ENCODE measurements at places on chromosomes 6 and 20.

GRCh38 chr6:43144879-43145278 is 26.2 kb upstream of the SRF start:
- no peak for DNase-seq

DNA sequence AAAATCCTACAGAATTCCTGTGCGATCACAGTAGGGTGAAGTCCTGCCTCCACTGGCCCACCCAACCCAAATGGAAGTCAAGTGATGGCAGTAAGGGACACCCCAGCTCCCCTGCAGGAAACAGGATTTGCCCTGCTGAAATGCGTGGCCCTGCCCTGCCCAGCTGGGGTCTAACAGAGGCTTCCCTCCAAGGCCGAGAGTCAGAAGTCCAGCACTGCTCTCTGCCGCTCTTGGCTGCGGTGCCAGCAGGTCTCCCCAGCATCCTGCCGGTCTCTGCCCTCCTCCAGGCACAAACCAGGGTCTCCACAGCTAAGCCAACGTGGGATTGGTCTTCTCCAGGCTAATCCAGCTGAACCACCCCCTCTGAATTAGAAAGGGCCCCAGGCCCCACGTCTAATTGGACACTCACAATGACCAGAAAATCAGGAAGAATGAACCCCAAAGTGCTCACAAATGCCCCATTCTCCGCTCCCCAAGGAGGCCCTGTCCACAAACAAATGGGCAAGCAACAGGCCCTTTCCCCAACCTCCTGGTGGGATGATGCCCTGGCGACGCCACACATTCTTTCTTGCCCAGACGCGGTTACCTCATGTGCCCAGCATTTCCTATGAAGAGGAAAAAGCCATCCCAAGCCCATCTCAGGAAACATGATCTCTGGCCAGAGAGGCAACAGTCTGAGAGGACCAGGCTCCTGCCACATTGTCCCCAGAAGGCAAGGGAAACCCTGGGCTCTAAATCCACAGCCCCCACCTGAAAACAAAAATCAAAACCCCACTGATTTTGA is 117.2 kb downstream of the BANF2 start:
- no peak for DNase-seq

- DNase-seq = no peak
These were observed 11.6 kb downstream of the RIPOR3 start for GRCh38 chr20:50679753-50680104.

DNA sequence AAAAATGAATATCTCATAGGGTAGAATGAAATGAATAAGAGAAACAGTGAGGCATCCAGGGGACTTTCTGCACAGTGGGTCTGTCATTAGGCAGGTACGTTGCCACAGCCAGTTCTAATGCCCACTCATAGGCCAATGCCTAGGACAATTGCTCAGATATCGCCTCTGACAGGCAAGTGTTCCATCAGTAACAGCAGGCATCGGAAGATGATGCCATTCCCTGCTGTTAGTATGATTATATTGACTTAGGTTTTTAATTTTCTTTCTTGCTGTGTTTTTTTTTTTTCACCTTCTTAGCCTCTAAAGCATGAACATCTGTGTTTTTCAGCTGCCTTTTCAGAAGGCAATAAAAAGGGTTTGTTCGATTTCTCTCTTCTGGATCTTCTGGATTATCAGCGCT is 90.7 kb downstream of the PRL start:
- no peak for DNase-seq

- DNase-seq = no peak
These were observed 10.4 kb downstream of the TRIM31 start for GRCh38 chr6:30102414-30102969.

- DNase-seq = no peak
These were observed 102.2 kb upstream of the ADGRF1 start for GRCh38 chr6:47144306-47144705.

DNA sequence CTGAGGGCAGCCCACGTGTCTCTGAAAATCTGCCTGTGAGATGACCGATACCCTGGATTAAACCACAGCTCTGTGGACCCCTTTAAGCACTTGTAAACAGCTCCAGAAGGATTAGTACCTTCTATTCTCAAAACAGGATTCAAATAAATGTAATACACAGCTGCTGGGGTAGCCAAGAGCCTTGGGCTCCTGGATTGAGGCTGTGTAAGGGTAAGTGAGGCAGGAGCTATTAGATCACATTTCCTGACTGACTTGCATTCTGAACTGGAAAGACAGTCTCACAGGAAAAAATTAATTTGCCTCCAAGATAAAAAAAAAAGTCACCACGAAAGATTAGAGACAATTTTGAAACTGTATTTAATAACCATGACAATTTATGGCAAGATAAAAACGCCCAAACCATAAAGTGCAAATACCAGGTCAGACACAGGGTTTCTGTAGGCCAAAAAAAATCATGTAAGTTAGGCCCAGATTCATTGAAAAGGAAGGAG is 78.0 kb downstream of the TRMT11 start:
- DNase-seq = no peak

DNA sequence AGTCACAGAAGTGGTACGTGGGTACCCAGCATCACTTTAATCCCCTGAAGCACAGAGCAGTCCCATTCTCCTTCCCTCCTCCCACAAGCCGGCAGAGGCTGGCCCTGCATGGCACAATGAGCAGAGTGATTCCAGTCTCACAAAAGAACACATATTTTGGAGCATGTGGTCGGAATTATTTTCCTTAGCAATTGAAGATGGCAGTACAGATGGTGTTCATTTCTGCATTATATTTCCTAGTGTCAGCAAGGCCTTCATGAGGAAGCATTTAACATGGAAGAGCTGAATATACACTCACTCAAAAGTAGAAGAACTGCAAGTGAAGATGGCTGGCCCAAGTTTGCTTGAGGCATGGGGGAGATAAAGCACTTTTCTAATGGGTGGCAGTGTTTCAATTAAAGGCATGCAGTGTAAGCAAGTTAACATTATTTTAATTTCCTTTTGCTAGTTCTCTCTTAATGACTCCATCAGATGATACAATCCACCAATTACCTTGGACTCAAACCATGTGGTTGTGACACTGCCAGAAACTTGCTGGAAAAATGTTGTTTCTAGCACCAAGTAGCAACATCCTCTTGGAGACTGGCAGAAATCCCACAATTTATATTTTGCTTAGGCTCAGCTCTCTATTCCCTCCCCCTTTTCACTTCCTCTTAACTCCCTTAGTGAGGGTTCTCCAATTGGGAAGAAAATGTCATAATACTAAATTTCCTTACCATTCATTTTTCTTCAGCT is 74.4 kb downstream of the ARHGAP18 start:
- no peak for DNase-seq

- DNase-seq = no peak
These were observed 335.8 kb upstream of the FLRT3 start for GRCh38 chr20:14673164-14673563.

DNA sequence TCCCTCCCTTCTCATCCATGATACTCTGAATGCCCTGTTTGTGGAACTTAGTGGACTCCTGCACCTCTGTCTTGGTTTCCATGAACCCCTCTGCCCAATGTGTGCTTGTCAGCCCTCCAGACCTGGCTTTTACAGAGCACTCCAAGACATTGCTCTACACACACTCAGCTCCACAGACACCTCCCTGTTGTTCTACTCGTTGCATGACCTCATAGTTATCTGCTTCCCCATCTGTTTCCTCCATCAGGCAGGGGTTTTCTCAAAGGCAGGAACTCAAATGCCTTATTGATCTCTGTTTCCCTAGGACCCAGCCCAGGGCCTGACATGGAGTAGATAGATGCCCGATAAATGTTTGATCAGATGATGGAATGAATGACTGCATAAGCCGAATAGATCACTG is 13.3 kb downstream of the PLCG1 start:
- DNase-seq = no peak

GRCh38 chr6:55069132-55069781 is 105.1 kb upstream of the HCRTR2 start:
- no peak for DNase-seq

DNA sequence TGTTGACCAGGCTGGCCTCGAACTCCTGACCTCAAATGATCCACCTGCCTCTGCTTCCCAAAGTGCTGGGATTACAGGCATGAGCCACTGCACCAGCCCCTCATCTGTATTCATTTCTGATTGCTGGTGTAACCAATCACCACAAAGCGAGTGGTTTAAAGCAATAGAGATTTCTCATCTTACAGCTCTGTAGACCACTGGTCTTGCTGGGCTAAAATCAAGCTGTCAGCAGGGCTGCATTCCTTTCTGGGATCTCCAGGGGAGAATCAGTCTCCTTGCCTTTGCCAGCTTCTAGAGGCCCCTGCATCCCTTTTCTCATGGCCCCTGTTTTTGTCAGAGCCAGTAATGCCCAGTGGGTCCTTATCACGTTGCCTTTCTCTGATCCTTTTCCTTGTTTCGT is 49.9 kb upstream of the PMEPA1 start:
- DNase-seq = no peak

DNA sequence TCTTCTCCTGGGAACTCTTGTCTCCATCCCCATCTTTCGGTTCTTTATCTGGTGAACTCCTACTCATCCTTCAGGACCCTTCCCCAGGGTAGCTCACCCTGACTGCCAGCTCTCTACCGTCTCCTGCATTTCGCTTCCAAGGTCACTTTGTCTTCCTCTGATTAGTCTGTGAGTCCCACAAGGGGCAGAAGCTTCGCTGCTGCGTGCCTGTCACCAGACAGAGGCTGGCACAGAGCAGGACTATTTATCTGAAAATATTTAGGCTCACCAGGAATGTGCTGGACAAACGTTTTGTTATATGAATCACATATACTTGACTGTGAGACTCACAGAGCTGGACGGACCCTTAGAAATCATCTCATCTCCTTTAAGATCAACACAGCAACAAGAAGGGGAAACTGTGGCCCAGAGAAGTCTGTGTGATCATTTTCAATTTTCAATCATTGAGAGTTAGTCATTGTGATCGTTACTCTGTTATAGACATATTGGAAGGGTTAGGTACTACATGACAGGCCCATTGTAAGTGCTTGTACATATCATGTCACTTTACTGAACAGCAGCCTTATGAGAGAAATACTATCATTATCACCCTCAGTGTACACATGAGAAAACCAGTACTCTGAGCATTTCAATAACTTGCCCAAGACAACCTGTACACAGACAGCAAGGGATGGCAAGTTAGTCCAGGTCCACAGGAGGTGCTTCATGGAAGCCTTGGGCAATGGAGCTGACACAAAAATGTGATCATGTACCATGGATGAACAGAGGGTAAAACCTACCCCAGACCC is 51.4 kb downstream of the JPH2 start:
- DNase-seq = no peak

- DNase-seq = no peak
These were observed 20.1 kb upstream of the RNGTT start for GRCh38 chr6:88983532-88983931.

- DNase-seq = no peak
These were observed 30.9 kb upstream of the TAGAP start for GRCh38 chr6:159075506-159076228.

GRCh38 chr20:21125072-21125848 is 622 bp upstream of the KIZ start:
- peak; percentile 38 for DNase-seq

GRCh38 chr6:121897337-121897760 is 461.9 kb downstream of the GJA1 start:
- DNase-seq = no peak

GRCh38 chr6:97923249-97923648 is 640.2 kb upstream of the MMS22L start:
- DNase-seq = no peak

- no peak for DNase-seq
These were observed 80.2 kb downstream of the EYA2 start for GRCh38 chr20:46974669-46975434.

DNA sequence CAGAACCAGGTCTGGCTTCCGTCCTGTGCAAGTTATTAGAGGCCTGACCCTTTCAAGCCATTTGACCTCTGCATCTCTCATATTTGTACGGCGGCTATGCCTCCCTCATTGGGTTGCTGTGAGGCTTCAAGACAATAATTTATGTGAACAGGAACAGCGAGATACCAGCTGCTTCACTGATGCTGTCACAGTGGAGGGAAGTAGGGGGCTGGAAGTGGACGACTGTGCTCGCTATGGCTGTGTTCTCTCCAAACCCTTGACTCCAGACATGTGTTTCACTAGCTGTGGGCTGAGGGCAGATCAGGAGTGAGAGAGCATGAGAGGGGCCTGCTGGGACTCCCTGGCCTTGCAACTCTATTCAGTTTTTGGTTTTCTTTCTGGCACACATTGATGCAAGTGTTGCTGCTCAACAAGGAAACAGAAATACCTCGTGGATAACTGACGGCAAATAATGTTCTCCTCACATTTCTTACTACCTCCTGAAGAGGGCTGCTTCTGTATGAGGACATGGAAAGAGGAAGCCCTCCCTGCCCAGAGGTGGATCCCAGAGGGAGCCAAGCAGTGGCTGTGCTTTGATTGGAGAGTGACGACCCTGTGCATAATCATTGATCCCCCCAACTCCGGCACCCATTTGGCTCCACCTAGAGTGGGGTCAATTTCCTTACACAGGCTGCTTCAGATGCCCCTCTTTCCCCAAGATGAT is 34.7 kb upstream of the SCP2D1 start:
- DNase-seq = no peak

DNA sequence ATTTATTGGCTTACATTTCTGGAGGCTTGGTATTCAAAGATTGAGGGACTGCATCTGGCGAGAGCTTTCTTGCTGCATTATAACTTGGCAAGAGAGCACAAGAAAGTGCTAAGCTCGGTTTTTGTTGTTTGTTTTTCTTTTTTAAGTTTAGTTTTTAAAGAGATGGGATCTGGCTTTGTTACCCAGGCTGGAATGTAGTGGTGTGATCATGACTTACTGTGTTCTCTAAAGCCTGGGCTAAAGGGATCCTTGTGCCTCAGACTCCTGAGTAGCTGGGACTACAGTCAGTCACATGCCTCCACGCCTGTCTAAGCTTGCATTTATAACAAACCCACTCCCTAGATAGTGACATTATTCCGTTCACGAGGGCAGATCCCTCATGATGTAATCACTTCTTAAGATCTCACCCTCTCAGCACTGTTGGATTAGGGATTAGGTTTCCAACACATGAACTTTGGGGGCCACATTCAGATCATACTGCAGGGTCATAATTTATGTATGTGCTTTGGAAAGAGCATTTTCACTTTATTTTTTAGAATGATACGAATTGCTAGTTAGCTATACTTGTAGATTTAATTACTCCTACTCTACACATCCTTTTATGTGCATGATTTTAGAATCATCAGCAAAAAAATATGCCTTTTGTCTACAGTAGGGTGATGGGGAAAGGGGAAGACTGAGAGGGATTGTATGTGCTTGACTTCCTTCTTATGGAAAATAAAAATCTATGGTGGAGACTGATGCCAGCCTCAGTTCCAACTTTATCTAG is 167.8 kb downstream of the JARID2 start:
- no peak for DNase-seq

DNA sequence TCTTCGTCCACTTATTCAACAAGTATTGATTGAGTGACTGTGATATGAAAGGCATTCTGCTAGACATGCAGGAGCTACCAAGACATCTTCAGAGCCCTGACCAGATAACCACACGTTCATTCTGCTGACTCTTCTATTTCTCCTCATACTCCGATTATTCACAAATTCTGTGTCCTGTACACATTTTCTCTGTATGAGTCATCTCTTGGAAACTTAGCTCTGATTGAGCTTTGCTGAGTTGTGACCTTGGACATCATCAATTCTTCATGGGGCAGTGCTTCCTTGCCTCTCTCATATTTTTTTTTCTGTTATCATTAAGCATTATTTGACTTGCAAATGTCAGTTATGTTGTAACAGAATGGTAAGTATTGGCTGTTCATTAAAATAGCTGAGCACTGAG is 351.6 kb upstream of the CNR1 start:
- no peak for DNase-seq

GRCh38 chr6:29994826-29995225 is 52.5 kb downstream of the HLA-A start:
- no peak for DNase-seq
